T-cell (primary cell): ENCODE measurements at places on chromosomes 1 and 21. TPM values are rescaled to one million over a fixed set of nuclear protein-coding genes. Genes with fewer than 3 reads are reported as not detected.

Gene RGS7
- total RNA-seq: not detected

GRCh38 chr1:20463502-20463901, 22.5 kb downstream of the CAMK2N1 start:
- no peaks in the 10 kb centered on the region for H3K36me3 ChIP-seq
- no peak for DNase-seq
- no peak overlapping the region for H3K4me3 ChIP-seq
- H3K27ac ChIP-seq: no peak overlapping the region

Gene UMODL1
- total RNA-seq: 0.99 TPM

Gene CFAP74
- not detected for total RNA-seq

GRCh38 chr1:236018885-236019453, 45.9 kb downstream of the NID1 start:
- no peak overlapping the region for H3K27ac ChIP-seq
- no peak overlapping the region for H3K4me3 ChIP-seq
- H3K36me3 ChIP-seq: no peaks in the 10 kb centered on the region
- DNase-seq: no peak

- H3K27me3 ChIP-seq: no peaks in the 10 kb centered on the region
- H3K4me1 ChIP-seq: peaks cover 28% of the 10 kb centered on the region
- DNase-seq: no peak
- no peak overlapping the region for H3K4me3 ChIP-seq
- H3K27ac ChIP-seq: no peak overlapping the region
Observed at GRCh38 chr1:204529371-204529895, 13.2 kb downstream of the MDM4 start.

Gene NTRK1
- total RNA-seq: 0.60 TPM

DNA sequence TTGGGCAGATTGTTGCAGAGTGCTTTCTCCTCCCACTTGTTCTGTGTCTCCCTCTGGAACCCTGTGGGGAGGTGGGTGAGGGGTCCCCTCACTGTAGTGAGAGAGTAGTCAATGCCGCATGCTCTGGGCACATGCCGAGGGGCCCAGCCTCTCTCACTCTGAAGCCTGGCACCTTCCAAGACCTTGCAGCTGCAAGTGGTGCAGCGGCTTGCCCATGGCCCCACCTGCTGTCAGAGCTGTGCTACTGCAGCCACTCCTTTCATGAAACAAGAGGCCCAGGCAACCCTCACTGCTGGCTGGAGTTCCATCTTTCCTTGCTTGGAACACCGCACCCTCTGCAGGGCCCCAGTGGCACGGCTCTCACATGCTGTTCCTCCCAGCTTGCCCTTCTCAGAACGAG, 58.4 kb upstream of the COL6A1 start:
- no peak overlapping the region for H3K4me3 ChIP-seq
- H3K27me3 ChIP-seq: no peaks in the 10 kb centered on the region
- peak; percentile 51 for DNase-seq
- H3K36me3 ChIP-seq: no peaks in the 10 kb centered on the region
- H3K27ac ChIP-seq: no peak overlapping the region

DNA sequence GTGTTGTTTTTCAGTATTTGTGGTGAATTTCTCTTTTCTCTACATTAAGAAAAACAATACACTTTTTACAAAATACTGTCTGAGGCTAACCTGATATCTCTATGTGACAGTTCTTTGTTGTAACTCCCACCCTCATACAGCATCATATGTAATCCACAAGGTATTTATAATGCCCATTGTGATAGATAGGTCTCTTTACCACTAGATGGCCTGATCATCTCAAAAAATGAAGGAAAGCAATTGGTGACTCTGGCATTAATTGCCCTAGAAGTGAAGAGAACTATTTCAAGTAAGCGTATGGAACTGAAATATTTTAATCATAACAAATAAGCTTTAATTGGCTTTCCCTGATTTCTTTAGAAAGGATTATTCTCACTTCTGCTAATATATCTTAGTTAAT, 36.2 kb upstream of the HFM1 start:
- no peak for DNase-seq
- no peaks in the 10 kb centered on the region for H3K36me3 ChIP-seq
- H3K27ac ChIP-seq: no peak overlapping the region

GRCh38 chr1:116448785-116449385, 75.8 kb downstream of the ATP1A1 start:
- DNase-seq: no peak
- H3K27ac ChIP-seq: no peak overlapping the region
- H3K4me3 ChIP-seq: no peak overlapping the region
- H3K36me3 ChIP-seq: no peaks in the 10 kb centered on the region
- no peaks in the 10 kb centered on the region for H3K27me3 ChIP-seq

GRCh38 chr1:76496871-76497270, 370.4 kb upstream of the ST6GALNAC5 start:
- no peaks in the 10 kb centered on the region for H3K36me3 ChIP-seq
- H3K27me3 ChIP-seq: no peaks in the 10 kb centered on the region
- peaks cover 13% of the 10 kb centered on the region for H3K4me1 ChIP-seq
- H3K4me3 ChIP-seq: no peak overlapping the region
- H3K27ac ChIP-seq: no peak overlapping the region
- DNase-seq: no peak

DNA sequence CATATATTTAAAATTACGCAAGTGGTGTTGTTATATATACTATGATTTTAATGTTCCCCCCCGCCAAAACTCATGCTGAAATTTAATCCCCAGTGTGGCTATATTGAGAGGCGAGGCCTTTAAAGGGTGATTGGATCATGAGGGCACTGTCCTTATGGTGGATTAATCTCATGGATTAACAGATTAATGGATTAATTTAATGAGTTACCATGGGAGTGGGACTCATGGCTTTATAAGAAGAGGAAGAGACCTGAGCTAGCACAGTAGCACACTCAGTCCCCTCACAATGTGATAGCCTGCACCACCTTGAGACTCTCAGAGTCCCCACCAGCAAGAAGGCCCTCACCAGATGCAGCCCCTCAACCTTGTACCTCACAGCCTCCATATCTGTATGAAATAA, 34.8 kb downstream of the C1orf198 start:
- no peak for DNase-seq
- H3K4me3 ChIP-seq: no peak overlapping the region
- H3K4me1 ChIP-seq: no peaks in the 10 kb centered on the region

GRCh38 chr1:82388679-82389078, 587.9 kb downstream of the ADGRL2 start:
- H3K4me1 ChIP-seq: no peaks in the 10 kb centered on the region
- no peak for DNase-seq
- H3K36me3 ChIP-seq: no peaks in the 10 kb centered on the region
- no peaks in the 10 kb centered on the region for H3K27me3 ChIP-seq
- no peak overlapping the region for H3K4me3 ChIP-seq

Gene OBSCN
- 77.9 TPM for total RNA-seq

DNA sequence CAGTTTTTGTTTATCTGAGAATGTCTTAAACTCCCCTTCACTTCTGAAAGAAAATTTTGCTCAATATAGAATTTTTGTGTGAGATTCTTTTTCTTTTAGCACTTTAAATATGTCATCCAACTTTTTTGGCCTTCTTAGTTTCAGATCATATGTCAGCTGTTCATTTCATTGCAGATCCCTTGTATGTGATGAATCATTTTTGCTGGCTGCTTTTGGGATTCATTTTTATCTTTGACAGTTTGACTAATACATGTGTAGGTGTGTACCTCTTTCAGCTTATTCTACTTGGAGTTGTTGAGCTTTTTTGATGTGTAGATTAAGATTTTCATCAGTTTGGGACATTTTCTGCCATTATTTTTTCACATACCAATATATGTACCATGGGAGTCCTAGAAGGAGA, 156.8 kb downstream of the FASLG start:
- DNase-seq: no peak
- H3K36me3 ChIP-seq: no peaks in the 10 kb centered on the region
- no peaks in the 10 kb centered on the region for H3K27me3 ChIP-seq
- peaks cover 6% of the 10 kb centered on the region for H3K4me1 ChIP-seq
- H3K4me3 ChIP-seq: no peak overlapping the region

DNA sequence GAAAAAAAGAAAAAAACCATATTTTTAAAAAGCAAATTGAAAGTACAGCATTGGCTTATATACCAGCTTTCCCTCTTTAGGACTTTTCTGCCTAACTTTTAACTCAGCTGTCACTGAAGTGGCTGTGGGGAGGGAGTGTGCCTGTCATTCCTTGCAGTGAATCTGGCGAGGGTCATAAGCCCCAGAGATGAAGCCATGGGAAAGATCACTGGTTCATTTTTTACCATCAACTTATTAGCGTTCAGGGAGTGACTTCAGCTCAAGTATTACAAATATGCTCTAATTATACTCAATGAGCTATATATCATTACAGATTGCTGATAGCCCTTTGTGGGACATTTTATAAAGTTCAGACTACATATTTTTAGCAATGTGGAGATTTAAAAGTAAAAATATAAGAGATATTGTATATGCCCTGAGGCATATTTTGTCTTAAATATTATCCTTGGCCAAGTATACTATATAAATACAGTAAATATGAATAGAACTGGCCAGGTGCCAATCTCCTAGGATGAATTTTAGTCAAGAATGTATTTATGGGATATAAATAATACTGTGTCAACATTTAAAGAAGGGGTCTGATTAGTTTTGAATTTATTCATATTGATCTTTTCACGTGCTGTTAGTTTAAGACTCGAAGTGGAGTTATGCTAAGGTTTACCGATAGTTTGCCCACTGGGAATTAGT, 4.4 kb downstream of the TGFB2 start:
- H3K36me3 ChIP-seq: no peaks in the 10 kb centered on the region
- H3K4me1 ChIP-seq: peaks cover 8% of the 10 kb centered on the region
- H3K4me3 ChIP-seq: no peak overlapping the region
- H3K27me3 ChIP-seq: peaks cover 24% of the 10 kb centered on the region
- DNase-seq: no peak

DNA sequence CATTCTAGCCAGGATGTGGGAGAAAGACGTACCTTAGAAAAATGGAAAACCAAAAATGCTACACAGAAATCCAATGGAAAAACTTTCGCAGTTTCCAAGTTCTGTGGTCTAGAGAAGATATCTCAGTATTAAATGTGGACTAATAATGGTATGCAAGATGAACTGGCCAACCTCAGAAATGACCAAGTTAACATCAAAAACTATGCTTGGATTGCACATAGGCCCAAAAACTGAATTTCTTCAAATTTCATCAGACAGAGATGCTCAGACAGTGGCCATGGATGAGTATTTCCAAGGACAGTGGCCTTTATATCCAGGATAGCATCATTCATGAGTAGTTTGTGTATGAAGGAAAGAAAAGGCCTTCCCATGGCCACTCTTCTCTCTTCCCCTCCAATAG, 132.2 kb downstream of the TIAM1 start:
- no peaks in the 10 kb centered on the region for H3K27me3 ChIP-seq
- no peak for DNase-seq
- H3K36me3 ChIP-seq: no peaks in the 10 kb centered on the region
- no peak overlapping the region for H3K4me3 ChIP-seq

DNA sequence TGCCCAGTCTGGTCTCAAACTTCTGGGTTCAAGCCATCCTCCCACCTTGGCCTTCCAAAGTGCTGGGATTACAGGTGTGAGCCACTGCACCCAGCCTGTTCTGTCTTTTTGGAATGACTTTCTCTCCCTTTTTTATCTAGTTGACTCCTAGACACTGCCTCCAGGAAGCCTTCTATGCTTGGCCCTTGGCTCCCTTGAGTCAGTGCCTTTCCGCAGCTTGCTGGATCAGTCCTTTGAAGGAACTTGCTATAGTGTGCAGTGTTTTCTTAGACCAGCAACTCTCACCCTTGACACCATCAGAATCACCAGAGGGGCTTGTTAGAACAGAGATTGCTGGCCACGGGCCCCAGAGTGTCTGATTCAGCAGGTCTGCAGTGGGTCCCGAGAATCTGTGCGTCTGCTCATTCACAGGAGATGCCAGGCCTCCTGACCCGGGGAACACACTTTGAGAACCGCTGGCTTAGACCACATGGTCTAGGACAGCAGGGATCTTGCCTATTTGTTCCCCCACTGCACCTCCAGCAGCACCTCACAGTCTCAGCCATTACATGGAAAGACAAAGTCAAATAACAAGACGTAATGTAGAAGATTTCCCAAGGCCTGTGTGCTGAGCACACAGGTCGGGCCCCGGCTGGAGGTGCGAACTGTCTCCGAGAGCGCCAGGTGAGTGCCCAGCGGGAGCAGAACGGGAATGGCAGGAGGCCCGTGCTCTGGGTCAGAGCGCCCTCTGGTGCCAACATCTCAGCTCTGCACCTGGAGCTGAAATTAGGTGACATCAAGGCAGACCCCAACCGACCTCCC, 27.4 kb upstream of the CTPS1 start:
- peak; percentile 20 for DNase-seq
- H3K4me1 ChIP-seq: no peaks in the 10 kb centered on the region
- H3K27ac ChIP-seq: no peak overlapping the region
- H3K27me3 ChIP-seq: peaks cover 2% of the 10 kb centered on the region
- no peak overlapping the region for H3K4me3 ChIP-seq
- H3K36me3 ChIP-seq: no peaks in the 10 kb centered on the region

Gene MCM3AP
- 142 TPM for total RNA-seq

GRCh38 chr1:20728371-20729154, 3.9 kb downstream of the SH2D5 start:
- no peak for DNase-seq
- no peak overlapping the region for H3K27ac ChIP-seq
- H3K4me3 ChIP-seq: no peak overlapping the region
- H3K4me1 ChIP-seq: peaks cover 3% of the 10 kb centered on the region
- peaks cover 8% of the 10 kb centered on the region for H3K27me3 ChIP-seq

DNA sequence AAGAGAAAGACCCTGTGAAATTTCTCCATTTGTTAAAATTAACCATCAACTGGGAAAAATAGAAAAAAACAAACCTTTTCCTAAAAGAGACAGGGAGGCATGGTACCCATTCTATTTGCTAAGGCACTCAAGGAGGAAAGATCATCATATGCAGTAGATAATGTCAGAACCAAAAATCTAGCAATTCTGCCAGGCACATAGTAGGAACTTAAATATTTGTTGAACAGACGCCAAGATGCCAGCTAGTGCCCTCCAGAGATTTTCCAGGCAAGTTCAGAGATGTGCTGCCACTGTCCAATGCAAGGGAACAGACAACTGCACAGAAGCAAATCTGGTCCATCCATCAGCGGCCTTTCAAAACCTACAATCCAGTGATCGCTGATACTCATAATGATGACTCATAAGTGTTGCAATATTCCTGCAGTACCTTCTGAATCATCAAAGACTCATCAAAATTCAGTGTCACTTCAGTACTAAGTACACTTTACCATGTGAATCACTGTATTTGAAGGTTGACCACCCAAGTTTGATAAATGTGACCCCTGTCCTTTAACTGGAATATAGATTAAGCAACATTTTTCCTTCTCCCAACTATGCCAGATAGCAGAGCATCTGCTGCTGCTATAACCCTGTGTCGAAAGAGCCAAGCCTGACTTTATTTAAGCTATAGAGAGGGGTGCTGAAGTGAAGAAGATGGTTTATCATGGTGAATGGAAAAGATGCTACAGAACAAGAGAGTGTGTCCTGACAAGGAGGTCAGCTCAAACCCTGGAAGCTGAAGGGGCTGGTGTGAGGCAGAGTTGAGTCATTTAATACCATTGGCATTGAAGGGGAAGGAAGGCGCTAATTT, 99.1 kb downstream of the MT1HL1 start:
- no peaks in the 10 kb centered on the region for H3K27me3 ChIP-seq
- H3K4me3 ChIP-seq: no peak overlapping the region
- no peaks in the 10 kb centered on the region for H3K4me1 ChIP-seq
